ENCODE measurements at places on chromosomes 4 and X. TPM values are rescaled to one million over a fixed set of nuclear protein-coding genes. Genes with fewer than 3 reads are reported as not detected.

Gene MYOZ2
- not detected for total RNA-seq

Gene BMX
- total RNA-seq, result not detected

Gene TEX13C
- not detected for total RNA-seq

Gene NMU
- total RNA-seq, result 0.44 TPM

Gene NPY5R
- 8.2 TPM for total RNA-seq

Gene PAK3
- 0.61 TPM for total RNA-seq

Gene HSFX4
- total RNA-seq, result not detected

GRCh38 chr4:41967392-41967791 lies 14.2 kb upstream of the DCAF4L1 start:
- no peak for DNase-seq

GRCh38 chr4:12447451-12447850 lies 1018.8 kb upstream of the HS3ST1 start:
- no peak for DNase-seq

DNA sequence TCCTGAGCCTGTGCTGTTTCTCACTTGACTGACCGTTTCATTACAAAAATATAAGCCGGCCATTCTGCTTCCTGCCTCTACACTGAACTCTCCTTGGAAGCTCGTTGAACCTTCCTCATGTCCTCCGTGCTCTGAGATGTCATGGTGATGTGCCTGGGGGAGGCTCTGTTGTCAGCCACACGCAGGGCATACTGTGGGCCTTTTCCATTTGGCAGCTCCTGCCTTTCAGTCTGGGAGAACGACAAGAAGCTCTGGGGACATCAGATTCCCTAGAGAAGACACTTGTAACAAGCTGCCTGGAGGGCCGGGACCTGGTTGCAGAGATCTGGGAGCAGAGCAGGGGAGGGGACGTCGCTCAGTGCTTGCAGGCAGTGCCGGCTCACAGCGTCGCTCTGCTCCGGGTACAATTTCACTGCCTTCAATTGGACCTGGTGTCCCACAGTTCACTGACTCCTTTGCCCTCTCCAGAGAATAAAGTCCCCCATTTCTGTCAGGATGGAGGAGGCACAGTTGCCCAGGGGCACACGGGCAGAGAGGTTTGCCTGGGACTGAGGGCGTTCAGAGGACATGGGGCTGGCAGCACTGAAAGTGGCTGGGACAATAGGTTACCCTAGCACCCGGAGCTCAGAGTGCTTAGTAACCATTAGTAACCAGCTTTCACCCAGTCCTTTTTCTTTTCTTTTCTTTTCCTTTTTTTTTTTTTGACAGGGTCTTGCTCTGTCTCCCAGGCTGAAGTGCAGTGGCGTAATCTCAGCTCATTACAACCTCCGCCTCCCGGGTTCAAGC lies 19.1 kb upstream of the MECP2 start:
- no peak for DNase-seq

GRCh38 chr4:147370881-147371280 lies 110.0 kb upstream of the EDNRA start:
- no peak for DNase-seq

DNA sequence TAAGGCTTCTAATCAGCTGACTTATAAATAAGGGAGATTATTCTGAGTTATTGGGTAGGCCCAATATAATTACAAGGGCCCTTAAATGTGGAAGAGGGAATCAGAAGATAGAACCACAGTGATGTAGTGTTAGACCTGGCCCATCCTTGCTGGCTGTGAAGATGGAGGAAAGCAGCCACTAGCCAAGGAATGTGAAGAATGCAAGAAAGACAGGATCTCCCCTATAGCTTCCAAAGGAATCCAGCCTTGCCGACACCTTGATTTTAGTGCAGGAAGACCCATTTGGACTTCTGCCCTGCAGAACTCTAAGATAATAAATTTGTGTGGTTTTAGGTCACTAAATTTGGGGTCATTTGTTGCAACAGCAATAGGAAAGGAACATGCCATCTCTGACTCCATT lies 150.6 kb downstream of the SPATA18 start:
- DNase-seq, result no peak

DNA sequence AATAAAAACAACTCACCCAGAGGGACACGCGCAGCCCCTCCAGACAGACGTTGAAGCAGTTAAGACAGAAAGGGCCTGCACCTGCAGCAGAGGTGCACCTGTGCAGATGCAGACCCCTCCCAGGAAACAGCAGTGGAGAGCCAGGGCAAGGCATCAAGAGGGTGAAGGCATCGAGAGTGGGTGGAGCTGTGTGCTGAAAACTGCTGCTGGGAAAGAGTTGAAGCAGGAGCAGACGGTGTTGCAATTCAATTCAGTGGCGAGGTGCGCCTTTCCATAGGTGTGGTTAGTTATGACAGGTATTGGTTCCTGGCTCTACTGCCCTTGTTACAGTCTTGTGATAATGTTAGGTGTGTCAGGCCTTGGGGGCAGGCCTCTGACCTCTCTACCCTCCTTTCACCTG lies 16.7 kb downstream of the LETM1 start:
- no peak for DNase-seq

- DNase-seq, result peak; percentile 55
Observed at GRCh38 chrX:18354369-18355223, at the start of gene SCML2. Gene SCML2 (minus strand): TSS chrX:18354688. CDS start chrX:18334071, 20,617 bp downstream.
